ENCODE measurements at places on chromosomes 2 and 18.
A peak's percentile ranks its signal among the peaks of the same experiment; 100 is the strongest.

GRCh38 chr18:10030816-10031541 is 117.2 kb downstream of the VAPA start:
- DNase-seq: no peak

DNA sequence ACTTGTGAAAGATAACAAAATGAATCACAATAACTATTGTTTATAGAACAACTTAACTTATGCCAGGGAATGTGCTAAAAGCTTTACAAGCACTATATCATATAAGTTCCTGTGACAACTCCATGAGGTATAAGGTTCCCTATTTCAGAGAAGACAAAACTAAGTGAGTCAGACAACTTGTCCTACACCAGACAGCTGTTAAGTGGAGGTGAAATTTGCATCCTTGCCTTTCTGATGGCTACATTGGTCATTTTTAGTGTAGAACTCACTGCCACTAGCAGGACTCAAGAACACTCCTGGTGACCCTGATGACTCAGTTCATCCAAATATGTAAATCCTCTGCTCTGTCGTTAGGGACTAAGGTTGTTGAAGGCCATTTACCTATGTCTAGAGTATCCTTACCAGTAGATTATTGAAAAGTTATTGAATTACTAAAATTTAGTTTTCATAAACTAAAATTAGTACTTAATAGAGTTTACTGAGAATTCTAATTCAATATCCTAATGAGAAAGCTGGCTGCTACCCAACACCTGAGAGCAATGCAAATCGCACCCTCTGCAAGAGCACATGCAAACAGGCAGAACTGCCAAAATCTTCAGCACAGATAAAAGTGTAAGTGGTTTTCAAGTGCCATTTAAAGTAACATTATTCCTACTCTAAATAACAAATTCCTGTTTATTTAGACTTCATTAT is 636.2 kb downstream of the NRXN1 start:
- DNase-seq: no peak

DNA sequence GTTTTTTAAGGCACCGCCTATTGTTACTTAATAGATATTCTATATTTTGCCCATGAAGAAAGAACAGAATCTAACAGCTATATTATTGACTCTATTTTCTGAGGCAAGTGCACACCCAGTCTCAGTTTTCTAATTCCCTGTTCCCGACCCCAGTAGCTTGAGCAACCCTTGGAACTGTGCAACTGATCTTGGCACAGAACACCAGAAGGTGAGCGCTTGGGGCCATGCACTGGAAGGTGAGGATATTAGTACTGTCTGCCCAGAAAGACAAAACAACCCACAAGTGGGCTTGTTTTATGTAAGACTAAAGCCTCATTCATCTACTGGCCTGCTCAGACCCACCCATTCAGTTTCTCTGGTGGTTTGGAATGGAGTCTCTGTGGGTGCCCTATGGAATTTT is 188.8 kb upstream of the LINC00305 start:
- no peak for DNase-seq

- no peak for DNase-seq
These were observed 750.0 kb upstream of the ID2 start for GRCh38 chr2:7931808-7932207.

- DNase-seq: no peak
These were observed 61.1 kb upstream of the ID2 start for GRCh38 chr2:8620611-8621382.

- DNase-seq: no peak
These were observed 403.9 kb upstream of the CYRIA start for GRCh38 chr2:17069564-17069963.

DNA sequence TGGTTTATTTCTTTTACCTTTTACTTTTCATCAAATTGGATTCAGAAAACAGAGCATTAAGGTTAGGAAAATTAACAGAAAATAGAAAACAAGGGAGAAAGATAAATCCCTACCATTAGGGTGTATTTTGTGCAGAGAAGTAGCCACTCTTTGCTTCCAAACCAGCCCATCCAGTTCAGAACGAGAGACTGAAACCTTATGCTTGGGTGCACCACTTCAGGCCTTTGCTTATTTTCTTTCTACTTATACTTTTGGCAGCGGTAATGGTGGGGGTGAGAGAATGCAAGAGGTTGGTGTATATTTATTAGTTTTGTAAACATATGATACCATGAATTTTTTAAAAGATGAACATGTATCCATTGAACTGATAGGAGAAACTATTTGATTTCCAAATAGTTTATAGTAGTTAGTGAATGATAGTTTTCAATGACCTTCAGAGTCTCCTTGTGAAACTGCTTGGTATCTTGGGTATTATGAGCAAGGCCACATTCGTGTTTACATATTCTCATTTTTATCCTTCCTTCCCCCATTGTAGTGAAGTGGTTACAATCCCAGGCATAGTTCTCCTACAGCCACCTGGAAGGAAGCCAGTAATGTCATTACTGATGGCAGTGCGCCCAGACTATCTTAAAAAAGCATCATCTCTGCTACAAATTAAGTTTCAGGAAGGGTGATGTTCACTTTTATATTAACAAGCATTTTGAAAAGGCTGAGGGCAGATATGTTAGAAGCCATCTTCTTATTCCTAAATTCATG is 60.8 kb downstream of the MFSD6 start:
- peak; percentile 96 for DNase-seq

- DNase-seq: no peak
These were observed 136.2 kb downstream of the FMNL2 start for GRCh38 chr2:152470861-152471854.
